ENCODE measurements at places on chromosomes 16 and 17.
A peak's percentile ranks its signal among the peaks of the same experiment; 100 is the strongest.

DNA sequence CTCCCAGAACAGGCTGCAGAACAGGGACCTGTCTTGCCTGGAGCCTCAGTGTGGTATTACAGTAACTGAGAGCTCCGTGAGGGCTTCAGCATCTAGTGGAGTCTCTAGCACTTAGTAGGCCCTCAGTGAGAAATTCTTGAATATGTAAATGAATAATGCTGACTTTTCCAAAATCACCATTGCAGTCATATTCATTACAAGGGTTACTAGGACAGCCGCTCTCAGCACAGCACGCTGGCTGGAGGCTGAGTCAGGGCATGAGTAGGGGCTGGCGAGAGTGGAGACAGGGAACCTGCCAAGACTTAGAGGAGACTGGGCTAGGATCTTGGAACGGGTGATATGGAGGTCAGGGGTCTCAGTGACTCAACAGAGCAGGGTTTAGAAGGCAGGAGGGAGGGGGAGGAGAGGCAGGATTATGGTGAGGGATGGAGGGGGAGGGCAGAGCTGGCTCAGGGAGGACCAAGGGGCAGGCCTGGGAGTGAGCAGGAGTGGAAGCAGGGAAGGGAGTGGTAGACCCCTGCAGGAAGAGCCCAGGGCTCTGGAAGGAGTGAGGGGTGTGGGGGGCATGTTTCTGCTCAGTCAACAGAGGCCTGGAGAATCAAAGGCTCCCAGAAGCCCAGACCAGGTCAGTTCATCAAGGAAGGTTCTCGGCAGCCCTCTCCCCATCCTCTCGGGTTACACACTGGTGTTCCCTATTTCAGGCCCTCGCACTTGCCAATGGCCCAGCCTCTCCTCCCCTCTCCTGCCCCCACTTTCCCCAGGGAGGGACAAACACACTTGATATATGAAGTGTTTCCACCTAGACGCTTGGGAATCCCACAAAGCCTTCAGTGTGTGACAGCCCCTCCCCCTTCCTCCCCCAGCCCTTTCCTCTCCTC, 42.3 kb downstream of the FZD2 start:
- peak; percentile 81 for DNase-seq

- no peak for DNase-seq
These were observed 34.1 kb downstream of the HIC1 start for GRCh38 chr17:2089021-2089422.

DNA sequence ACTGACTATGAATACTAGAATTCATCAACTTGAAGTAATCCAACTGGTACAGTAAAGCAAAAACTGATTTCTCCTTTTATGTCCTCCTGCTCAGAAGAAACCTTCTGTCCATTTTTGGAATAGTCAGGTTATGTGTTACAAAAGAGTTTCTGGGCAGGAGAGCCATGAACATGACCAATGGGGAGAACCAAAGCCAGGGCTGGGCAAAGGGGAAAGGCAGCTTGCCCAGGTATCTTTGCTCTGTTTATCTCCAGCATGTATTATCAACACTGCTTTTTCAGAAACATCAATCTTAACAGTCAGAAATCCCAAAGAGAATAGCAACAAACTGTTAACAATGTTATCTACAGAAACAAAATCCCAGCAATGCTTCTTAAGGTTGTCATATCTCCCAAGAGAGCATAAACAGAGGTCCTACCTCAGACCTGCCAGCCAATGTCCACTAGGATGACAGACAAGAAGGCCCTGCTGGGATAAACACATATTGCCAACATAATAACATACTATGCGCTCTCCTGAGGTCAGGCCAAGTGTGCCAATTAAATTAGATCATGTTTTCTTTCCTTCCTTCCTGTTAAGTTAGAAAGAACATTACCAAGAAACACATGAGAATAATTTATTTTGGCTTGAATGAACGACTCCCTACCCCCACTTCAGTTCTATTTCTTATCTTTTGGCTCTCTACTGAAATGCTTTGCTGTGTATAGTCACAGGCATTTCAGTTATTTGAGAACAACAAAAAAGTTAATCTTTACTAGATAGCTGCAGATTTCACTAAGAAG, 28.0 kb downstream of the BLMH start:
- no peak for DNase-seq

DNA sequence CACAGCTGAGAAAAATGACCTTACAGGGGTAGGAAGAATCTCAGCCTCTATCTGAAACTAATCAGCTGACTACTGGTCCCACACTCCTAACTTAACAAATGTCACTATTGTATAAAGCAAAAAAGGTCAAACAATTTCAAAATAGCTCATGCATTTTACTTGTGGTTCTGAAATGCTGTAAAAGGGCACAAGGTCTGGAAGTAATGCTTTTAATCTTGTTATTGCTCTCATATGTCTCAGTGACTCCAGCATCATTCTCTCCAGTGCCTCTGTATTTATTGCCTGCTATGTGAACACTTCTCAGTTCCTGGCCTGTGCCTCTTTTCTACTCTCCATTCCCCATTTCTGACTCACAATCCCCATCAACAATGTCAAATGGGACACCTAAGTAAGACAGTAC, 937.7 kb downstream of the CDH11 start:
- DNase-seq: peak; percentile 16

GRCh38 chr17:10875430-10875851, 37.6 kb upstream of the PIRT start:
- DNase-seq: no peak

GRCh38 chr16:54216268-54216667, 70.3 kb downstream of the IRX3 start:
- DNase-seq: no peak

- DNase-seq: peak; percentile 83
These were observed 12.3 kb downstream of the GLIS2 start for GRCh38 chr16:4328046-4328781.

GRCh38 chr17:81409190-81409935, 14.1 kb downstream of the BAHCC1 start:
- no peak for DNase-seq

DNA sequence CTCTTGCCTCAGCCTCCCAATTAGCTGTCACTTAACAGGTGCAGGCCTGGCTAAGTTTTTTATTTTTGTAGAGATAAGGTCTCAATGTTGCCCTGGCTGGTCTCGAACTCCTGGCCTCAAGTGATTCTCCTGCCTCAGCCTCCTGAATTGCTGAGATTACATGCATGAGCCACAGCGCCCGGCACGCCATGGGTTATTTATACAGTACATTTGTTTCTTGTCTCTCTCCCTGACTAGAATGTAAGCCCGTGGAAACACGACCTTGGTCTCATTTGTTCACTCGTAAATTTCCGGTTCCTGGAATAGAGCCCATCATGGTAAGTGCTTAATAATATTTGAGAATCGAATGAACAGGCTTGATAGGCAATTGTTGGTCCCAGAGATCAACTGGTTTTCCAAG, 2.0 kb downstream of the SLC25A19 start:
- DNase-seq: no peak

GRCh38 chr17:10603931-10604330, 53.2 kb downstream of the MYH3 start:
- no peak for DNase-seq

- DNase-seq: no peak
These were observed 90.6 kb downstream of the TOX3 start for GRCh38 chr16:52456368-52456767.

DNA sequence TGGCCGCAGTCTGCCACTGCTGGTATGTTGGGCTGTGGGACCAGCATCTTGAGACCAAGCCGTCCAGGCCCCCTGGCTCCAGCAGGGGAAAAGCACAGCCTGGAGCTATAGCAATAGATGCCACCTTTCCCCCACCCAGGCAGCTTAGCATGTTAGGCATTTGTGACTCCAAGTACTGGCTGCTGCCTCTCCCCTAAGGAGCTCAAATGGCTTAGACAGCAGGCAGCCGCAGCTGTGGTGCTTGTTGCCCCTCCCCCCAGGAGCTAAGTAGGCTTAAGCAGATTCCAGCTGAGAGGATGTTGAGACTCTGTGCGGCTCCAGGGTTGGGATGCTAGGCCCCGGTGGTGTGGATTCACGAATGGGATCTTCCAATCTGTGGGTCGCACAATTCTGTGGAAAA, 88.8 kb upstream of the ANKFN1 start:
- no peak for DNase-seq

DNA sequence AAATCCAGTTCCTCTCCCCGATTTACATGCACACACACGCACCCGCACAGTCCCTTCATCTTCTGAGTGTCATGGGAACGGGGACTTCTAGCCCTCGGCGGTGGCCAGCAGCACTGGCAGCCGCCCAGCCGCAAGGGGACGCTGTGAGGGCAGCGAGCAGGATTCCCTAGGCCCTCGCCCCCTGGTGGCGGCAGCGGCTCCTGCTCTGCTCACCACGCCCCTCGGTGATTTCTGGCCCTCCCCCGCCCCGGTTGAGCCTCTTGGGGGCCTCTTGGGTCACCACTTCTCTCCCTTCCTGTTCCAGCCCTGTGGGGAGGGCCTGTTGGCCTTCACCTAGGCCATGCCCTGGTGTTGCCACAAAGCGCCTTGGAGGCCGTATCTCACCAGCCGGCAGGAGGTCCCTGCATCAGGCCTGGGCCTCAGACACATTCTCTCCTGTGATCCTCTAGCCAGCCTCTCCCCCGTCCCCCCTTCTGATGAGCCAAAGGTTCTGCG, 75.2 kb upstream of the KSR1 start:
- DNase-seq: no peak

GRCh38 chr17:81129711-81130367, 35.5 kb upstream of the PVALEF start:
- DNase-seq: no peak

GRCh38 chr16:4968879-4969483, 10.9 kb downstream of the SEC14L5 start:
- DNase-seq: no peak

GRCh38 chr17:42436391-42436790, 13.3 kb upstream of the CAVIN1 start:
- peak; percentile 75 for DNase-seq

DNA sequence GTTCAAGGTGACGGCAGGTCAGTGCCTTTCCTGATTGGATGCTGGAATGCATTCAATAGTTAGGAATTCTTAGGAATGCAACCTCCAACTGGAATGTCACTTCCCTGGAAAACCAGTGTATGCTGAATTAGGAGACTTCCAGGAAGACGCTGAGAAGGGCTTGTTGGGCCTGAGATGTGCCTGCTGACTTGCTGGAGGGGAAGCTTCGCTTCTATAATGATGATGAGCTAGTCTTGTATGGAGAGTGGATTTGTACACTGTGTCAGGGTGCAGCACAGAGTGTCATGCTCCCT, 45.6 kb downstream of the SMPD3 start:
- no peak for DNase-seq

DNA sequence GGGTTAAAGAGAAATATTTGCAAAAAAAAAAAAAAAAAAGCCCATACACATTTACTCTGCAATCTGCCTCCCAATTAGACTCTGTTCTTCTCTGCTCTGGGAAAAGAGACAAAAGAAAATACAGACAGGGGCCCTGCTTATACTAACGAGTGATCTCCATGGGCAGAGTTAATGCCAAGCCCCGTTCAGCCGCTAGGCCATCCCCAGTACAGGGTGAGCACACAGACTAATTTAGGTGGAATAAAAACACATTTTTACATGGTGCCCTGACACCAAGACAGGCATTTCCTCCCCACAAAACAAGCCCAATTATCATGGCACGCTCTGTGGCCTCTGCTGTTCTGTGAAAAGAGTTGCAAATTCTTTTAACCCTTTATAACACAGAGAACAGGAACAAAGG, 356.3 kb upstream of the C16orf82 start:
- no peak for DNase-seq

DNA sequence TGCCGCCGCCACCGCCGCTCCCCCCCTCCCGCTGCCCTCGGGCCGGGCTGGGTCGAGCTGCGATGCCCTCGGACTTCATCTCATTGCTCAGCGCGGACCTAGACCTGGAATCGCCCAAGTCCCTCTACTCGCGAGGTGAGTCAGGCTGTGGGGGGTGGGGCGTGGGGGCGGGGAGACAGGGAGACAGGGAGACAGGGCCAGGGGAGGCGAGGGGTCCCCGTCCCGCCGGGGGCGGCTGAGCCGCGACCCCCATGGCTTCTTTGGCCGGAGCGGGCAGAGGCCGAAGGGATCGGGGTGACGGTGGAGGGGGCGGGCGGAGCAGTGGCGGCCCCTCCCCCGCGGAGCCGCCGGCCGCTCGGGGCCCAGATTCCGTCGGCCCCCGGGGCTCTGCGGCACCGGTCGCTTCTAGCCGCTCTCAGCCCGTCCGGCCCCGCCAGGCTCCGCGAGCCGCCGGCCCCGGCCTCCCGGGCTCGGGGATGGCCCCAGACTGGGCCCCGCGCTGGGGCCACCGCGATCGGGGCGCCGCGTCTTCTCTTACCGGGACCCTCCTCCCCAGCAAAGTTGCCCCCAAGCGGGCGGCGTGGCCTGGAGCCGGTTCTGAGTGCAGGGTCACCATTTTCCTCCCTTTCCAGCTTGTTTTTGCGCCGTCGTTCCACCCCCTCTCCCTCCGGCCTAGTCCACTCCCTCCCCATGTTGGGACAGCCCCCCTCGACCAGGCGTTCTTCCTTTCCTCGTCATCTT, 644 bp downstream of the NFAT5 start:
- peak; percentile 48 for DNase-seq

DNA sequence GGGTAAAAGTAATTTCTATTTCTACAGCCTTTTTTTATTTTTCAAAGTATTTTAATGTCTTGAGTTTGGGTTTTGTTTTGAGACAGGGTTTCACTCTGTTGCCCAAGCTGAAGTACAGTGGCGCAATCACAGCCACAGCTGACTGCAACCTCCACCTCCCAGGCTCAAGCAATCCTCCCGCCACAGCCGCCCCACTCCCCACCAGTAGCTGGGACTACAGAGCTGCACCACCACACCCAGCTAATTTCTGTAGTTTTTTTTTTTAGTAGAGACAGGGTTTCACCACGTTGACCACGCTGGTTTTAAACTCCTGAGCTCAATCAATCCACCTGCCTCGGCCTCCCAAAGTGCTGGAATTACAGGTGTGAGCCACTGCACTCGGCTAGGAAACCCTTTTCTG, 44.0 kb downstream of the TUBD1 start:
- DNase-seq: no peak

All from HFFc6 (cell line).